Hematopoietic multipotent progenitor cell treated with erythropoietin and hydrocortisone succinate and interleukin-3 and kit ligand, for 8 days (in vitro differentiated cells): ENCODE measurements at places on chromosomes 6 and 20.

- DNase-seq, result no peak
Observed at GRCh38 chr6:161261325-161261724, 12.5 kb downstream of the AGPAT4 start.

DNA sequence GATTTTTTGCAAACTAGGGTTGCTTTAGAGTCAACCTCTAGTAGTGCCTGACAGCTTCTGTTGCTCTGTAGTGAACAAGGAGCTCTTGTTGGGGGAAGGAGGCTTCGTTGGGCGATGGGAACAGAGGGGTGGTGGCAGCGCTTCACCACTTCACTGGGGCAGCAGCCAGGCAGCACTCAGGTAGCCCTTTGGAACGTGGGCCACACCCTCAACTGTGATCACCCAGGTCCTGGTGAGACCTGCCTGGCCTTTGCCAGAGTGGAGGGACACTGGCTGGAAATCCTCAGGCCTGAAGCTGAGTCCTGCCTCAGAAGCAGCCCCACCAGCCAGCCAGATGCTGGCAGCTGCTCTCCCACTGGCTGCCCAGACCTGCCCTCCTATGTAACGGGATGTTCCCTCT is 10.4 kb upstream of the EDN3 start:
- DNase-seq, result no peak

DNA sequence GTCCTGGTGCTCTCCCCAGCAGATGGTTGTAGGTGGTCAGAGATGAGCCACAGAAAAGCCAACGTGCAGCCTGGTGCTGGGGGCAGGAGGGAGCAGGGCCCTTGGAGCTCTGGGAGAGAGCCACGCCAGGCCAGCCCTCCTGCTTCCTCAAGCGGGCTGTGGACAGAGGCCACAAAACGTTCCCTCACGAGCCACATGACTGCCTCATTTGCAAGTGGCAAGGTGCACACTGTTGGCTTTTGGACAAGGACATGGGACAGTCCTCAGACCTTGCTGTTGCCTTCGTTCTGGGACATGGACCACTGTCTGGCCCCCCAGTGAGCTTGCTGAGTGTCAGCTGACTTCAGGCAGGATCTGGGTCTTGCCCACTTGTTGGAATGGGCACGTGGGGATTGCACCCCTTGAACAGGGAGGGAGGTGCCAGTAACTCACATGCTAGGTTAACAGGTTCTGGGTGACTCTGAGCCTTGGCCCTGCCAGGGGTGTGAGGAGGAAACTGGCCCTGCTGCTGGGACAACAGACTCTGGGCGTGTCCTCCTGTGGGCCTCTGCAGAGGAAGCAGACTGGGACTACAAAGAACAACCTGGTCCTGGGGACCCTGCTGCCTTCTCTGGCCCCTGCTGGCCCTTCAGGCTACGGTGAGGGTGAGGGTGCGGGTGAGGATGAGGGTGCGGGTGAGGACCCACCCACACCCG is 2.6 kb downstream of the SLCO4A1 start:
- peak; percentile 33 for DNase-seq

- no peak for DNase-seq
Observed at GRCh38 chr6:61977947-61978346, 308.1 kb downstream of the KHDRBS2 start.

GRCh38 chr20:1204113-1204512 is 859 bp downstream of the C20orf202 start:
- DNase-seq, result no peak

DNA sequence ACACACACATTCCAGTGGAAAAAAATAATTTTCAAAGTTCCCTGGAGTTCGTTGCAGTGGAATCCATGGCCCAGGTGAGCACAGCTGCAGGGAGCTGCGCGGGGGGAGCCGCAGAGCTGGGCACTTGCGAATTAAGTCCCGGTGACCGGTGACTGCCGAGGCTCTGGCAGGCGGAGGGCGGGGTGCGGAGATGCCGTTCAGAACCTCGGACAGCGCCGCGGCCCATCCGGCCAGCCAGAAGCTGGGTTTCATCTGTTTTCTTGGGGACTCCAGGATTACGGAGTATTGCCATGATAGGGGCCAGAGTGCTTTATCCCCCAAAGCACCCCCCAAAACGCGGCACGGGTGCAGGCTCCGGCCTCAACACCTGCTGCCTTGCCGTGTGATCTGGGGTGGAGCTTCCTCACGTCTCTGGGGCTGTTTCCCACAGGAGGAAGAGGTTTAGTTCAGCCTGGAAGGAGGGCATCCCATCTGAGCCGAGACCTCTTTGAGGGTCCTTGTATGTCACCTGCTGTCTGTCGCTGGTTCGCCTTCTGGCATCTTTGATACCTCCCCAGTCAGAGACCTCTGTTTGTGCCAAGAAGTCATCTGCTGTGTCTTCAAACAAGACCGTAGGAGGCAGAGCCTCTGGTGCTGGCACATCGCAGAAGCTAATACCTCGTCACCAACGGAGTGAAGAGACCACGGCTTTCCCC is 99.4 kb downstream of the YTHDF1 start:
- DNase-seq, result no peak

GRCh38 chr6:130965656-130966055 is 97.4 kb downstream of the EPB41L2 start:
- DNase-seq, result no peak

- DNase-seq, result no peak
Observed at GRCh38 chr6:105561486-105561885, 158.6 kb upstream of the PREP start.

GRCh38 chr6:161618831-161619454 is 345.1 kb upstream of the AGPAT4 start:
- no peak for DNase-seq

DNA sequence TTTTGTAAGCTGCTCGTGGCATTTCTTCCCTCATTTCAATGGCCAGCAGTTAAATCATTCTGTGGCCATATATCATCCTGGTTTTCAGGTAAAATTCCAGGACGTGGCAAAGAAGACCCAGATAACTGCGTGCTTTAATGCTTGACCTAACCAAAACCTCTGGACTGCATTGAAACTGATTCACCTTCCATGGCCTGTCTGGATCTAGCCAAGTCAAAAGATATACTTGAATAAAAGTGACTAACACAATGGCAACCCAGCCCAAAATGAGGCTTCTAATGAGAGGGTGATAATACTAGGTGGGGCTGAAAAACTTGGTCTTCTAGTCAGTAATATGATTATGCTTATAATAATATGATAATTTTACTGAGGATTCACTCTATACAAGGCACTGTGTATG is 16.5 kb upstream of the PCSK2 start:
- no peak for DNase-seq

- DNase-seq, result no peak
Observed at GRCh38 chr6:84448331-84448730, 220.9 kb upstream of the CEP162 start.

DNA sequence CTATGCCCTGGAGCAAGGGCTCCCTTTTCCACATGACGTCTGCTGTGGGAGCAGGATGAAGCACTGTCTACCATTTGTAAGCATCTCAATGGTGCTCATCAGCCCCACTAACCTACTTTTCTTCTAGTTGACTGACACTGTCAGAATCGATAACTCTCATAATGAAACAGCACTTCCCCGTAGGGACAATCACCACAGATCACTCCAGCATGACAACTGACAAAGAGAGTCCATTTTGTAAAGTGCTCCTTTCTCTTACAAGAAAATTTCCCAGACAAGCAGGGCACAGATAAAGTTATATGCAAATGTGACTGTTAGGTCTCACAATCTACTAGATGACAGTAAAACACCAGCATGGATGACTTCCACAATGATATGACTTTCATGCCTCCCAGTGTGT is 46.4 kb downstream of the HEBP2 start:
- no peak for DNase-seq

GRCh38 chr6:114576330-114576729 is 233.5 kb upstream of the HS3ST5 start:
- DNase-seq, result no peak

DNA sequence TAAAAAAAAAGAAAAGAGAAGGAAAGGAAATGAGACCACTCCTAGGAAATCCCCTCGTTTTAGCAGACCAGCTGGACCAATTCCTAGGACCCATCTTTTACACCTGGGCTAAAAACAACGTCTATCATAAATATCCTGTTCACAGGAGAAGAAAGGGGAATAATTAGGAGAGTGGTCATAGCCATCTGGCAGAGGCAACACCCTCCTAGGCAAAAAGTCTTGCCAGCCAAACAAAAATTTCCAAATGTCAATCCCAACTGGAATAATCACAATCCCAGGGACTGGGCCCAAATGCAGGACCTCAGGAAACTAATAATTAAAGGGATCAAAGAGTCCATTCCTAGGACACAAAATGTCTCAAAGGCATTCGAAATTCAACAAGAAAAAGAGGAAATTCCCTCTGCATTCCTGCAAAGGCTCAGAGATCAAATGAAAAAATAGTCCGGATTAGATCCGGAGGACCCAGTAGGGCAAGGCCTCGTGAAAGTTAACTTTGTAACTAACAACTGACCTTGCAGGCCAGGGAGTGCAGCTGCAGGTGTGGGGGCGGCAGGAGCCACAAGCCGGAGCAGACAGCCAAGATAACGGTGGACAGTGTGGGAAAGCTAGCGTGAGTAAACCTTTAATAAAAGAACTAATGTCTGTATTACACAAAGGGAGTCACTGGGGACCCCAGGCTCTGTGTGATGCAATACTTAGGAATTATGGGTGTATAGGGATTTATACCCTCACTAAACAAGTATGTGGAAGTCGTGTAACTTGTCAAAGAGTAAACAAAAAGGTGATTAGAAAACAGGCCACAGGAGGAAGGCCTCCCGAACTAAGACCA is 11.7 kb downstream of the LCA5 start:
- DNase-seq, result no peak

- peak; percentile 67 for DNase-seq
Observed at GRCh38 chr6:118740372-118740771, 89.0 kb upstream of the CEP85L start.

DNA sequence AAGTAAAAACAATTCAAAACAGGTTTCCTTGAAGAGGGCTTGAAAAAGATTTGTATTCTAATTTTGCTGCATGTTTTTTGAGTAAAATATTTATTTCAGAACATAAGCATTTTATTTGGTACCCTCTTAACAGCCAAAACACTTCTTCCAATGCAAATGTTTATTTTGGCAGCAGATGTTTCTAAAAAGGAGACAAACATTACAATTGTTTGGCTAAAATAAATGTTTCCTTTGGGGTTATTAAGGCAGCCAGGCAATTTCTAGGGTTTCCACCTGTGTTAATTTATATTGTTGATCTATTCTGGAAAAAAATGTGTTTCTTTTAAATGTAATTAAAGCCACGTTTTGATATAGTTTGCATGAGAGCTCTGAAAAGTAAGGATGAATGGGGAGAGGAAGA is 56.6 kb downstream of the ARID1B start:
- no peak for DNase-seq

GRCh38 chr6:6890400-6890858 is 217.3 kb upstream of the RREB1 start:
- peak; percentile 89 for DNase-seq

- DNase-seq, result peak; percentile 10
Observed at GRCh38 chr6:80742481-80742880, 636.0 kb downstream of the BCKDHB start.

GRCh38 chr20:8547035-8547650 is 415.1 kb downstream of the PLCB1 start:
- no peak for DNase-seq

- DNase-seq, result no peak
Observed at GRCh38 chr20:21105429-21106170, 558 bp downstream of the LINC00237 start.

GRCh38 chr6:79536585-79536953 is 661 bp downstream of the LCA5 start:
- peak; percentile 53 for DNase-seq

GRCh38 chr20:61874421-61875068 is 191.1 kb downstream of the TAF4 start:
- no peak for DNase-seq

DNA sequence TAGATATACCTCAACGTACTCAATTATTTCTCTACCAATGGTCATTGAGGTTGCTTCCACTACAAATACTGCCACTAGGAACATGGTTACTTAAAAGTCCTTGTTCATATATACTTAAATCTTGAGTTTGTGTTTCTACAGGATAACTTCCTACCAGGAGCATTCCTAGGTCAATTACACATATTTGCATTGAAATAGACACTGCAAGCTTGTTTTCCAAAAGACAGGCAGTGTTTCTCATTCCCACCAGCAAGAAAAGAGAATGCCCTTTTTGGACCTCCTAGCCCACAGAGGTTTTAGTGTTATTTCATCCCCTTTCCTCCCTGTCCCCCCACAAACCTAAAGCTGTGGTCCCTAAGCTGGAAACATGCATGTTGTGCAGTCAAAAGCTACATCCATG is 177.3 kb downstream of the ID4 start:
- no peak for DNase-seq

DNA sequence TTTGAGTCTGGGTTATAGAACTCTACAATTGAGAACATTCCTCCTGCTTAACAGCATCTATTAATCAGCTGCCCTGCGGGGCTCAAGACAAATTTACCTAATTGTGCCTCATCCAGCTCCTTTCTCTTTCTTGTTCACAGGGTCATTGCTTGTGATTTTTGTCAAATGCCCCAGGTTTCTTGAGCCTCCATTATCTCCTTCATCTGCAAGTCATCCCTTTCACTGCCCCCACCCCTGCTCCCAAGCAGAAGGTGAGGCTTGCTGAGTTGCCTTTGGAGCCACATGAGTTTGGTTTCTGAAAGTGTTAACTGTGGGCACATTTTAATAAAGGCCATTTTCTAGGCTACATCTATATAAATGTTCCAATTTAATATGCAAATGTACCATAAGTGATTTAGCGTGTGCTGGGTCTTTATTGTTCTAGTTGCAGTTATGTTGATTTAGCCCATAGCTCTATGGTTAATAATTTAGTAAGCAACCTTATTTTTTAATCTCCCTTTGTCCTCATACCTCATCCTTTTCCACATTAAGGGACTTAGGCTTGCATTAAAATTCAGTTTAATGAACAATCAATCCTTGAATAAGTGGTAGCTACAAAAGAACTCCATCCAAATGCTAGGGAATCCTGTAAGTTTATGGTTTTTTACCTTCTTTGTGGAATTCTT is 56.1 kb downstream of the VSTM2L start:
- DNase-seq, result no peak

DNA sequence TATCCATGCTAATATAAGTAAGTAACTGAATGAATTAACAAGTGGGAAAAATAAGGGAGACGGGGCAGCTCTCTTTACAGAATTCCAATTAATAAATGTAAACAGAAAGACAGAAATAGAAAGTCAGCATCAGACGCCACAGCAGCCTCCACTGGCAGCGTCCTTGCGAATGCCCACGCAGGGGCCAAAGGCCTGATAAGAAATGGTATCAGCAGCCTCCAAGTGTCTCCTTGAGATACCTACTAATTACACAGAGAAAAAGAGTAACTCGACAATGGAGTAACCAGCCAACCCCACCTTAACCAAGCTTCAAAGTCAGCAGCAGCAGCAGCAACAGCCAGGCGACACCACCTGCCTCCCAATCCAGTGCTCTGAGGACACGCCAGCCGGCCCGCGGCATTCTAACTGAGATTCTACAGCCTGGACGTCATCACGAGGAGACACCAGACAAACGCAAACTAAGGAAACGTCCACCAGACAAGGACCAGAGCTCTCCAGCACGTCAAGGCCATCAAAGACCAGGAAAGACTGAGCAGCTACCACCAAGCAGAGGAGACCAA is 78.8 kb downstream of the TAF4 start:
- DNase-seq, result peak; percentile 66

- DNase-seq, result no peak
Observed at GRCh38 chr6:14763616-14764015, 482.3 kb upstream of the JARID2 start.

- peak; percentile 83 for DNase-seq
Observed at GRCh38 chr20:35511814-35512420, 17.5 kb downstream of the C20orf173 start.

- no peak for DNase-seq
Observed at GRCh38 chr6:51266604-51267003, 447.9 kb downstream of the TFAP2B start.
